ENCODE measurements at places on chromosomes 12 and 14. TPM values are rescaled to one million over a fixed set of nuclear protein-coding genes. Genes with fewer than 3 reads are reported as not detected.

Gene PTHLH
- total RNA-seq: 14.2 TPM

Gene COCH
- total RNA-seq: 25.7 TPM

Gene SLC7A8
- 3.2 TPM for total RNA-seq

Gene ENDOU
- total RNA-seq: not detected

Gene NTF3
- total RNA-seq: not detected

Data from A549 treated with dexamethasone at 1 μM for 4 hours (cell line).